Suppressor macrophage treated with lipopolysaccharide for 1 hour (primary cell): ENCODE measurements at places on chromosomes 7 and 10.
A peak's percentile ranks its signal among the peaks of the same experiment; 100 is the strongest.

DNA sequence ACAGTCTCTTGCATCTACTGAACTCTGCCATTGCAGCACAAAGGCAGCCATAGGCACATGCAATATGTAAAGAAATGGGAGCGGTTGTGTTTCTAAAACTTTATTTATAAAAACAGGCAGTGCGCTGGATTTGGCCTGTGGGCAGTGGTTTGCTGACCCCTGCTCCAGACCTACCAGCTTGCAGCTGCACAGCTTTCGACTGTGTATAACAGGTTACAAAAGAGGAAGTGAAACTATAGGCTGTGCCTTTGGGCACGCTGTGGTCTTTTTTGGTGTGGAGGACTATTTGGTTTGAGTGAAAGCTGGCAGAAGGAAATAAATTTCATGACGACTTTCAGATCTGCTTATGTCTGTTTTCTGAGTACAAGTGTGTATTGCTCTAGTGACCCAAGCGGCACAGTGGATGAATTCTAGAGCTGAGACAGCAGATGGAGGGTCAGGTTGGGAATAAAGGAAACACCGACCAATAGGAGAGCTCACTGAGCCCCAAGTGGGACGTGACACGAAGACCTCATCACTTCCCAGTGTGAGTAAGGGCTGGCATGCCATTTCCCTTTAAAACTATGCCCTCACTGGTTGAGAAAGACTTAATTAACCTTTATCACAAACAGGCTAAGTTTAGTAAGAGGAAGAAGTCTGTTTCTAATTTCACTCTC, 152.7 kb downstream of the ANK3 start:
- peak; percentile 93 for DNase-seq

GRCh38 chr10:15169555-15170401, 1.3 kb upstream of the NMT2 start:
- DNase-seq, result no peak

- no peak for DNase-seq
Measured at GRCh38 chr10:123608047-123608446, 58.1 kb upstream of the GPR26 start.

DNA sequence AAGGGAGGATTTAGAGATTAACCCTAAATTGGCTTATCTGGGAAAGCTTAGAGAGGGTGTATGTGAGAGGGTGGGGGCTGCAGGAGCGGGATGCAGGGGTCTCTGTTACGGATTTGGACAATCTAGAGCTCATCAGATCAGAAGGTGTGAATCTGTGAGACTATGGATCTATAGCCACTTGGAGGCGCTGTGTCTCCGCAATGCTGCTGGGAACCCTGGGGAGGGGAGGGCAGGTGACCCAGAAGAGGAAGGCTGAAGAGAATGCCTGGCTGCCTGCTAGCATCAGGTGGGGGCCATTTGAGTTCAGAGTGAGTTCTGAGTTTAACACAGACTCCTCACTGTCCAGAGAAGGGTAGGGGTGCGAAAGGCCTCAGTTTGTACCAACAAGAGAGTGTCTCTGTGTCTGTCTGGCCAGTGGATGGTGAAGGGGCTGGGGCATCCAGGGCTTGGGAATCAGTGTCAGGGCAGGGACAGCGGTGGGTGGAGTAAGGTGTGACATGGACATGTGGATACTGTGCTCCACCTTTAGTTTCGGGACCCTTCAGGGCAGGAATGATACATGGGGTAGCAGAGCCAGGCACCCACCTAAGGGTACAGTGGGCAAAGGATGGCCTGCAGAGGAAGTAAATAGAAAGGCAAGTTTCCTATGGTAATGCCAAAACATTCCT, 187.3 kb upstream of the PRSS58 start:
- no peak for DNase-seq

DNA sequence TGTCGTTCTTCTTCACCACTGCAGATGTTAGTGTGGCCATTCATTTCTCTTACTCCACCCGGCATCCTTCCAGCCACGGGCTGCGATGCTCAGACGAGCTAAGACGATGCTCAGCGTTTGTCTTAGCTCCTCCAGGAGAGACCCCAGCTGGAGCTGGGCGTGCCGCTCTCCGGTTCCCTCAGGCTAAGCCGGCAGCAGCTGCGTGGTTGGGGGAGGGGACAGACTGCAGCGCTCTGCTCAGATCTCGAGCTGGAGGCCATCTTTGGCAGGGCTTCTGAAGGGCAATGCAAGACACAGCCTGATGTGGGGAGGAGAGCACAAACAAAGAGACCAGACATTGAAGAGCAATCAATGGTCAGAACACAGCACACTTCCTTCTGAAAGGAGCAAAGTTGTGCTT, 4.8 kb downstream of the INA start:
- DNase-seq, result no peak

- DNase-seq, result no peak
Measured at GRCh38 chr7:103150192-103150591, 1.3 kb upstream of the NAPEPLD start.

- DNase-seq, result no peak
Measured at GRCh38 chr7:147509541-147510200, 1080.9 kb upstream of the C7orf33 start.

DNA sequence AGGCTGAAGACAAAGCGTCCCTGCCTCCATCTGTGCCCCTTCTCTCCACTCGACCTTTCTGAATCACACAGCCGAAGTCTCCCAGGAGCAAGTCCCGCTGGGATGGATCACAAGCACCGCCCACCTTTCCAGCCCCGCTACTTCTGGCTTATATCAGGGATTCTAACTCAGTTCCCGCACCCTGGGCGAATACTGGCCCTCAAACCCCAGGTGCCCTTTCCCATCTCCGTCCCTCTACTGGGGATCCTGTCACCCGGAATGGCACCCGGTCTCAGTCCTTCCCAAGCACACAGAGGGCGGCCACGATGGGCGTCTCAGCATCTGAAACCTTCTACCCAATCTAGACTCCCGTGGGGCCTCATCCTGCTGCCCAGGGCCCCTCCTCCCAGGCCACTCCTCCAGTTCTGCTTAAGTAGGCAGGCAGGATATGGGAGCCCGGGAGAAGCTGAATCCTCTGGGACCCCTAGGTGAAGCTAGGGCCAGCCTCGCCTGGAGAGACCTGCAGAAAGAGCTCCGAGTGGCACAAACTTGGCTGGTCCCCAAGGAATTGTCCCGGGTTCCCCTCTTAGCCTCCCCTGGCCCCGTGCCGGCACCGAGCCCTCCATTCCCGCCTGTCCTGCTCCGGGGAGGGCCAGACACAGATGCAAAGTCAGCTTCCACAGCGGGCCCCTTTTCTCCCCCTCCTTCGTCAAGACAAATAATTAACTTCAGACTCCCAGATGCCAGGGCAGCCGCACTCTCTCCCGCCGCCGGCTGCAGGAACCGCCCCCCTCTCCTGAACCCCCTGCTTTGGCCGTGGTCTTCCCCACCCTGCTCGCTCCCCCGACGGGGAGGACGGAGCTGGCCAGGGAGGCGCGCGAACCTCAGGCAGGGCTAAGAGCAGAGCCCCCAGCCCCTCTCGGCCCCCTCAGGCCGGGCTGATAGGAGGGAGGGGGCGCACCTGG, 612 bp downstream of the KCP start:
- DNase-seq, result no peak

DNA sequence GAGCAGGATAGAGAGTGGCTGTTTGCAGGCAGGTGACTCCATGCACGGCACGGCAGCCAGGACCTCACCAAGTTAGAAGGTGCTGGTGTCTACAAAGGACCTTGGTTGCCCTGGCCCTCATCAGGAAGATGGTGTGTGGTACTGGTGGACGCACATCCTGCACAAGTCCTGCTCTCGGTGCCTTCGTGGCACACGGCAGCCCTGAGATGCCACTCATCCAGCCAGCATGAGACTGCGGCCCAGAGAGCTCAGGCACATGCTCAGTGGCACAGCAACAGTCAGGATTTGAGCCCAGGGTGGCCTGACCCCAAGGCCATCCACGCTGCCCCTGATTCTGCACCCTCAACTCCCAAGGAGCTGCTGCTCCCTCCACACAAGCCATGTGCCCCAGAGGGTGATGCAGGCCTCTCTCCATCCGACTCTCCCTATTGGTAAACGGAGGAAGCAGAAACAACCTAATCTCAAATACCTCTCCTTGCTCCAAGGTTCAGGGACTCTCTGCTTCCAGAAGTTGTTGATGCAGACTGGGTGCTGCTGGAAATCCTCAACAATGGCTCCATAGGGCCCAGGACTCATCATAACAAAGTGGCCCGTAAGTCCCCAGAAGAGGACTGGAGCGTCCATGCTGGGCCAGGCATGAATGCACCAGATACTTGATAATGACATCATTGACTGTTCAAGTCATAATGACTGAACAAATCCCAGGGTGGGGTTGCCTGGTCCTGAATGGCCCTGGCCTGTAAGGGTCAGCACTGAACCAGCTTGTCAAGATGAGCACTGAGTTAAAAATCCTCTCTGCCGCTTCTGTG, 93.6 kb downstream of the ARHGAP22 start:
- no peak for DNase-seq

DNA sequence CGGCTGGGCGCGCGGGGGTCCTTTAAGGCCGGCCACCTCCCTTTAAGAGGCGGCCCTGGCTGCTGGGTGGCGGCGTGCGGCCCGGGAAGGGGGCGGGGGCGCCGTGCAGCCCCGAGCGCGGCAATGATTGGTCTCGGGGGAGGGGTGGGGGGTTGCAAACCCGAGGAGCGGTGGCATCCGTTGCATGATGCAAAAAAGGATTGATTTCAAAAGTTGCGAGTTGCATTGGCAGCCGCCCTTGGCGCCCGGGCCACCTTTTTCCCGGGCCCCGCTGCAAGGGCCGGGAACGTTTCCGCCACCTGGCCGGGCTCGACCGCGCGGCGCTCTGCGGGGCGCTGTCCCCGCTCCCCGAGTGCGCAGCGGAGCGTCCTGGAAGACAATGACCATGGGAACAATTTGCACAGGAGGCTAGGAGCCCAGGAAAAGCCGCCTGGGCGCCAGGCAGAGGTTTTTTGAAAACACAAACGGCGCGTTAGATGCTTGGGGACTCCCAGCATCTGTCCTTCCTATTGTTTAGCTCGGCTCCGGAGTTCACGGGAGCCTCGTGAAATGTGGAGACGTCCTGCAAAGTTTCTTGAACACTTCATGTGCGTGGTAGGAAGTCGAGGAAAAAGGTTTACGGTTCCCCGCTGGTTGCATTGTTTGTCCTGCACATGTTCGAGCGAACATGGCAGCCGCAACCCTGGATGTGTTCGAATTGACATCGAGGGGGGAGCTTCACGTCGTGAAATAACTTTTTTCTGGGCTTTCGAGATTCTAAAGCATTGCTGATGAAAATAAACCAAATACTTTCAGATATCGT, at the start of gene SEPHS1:
Gene SEPHS1, minus strand, starts transcription at position 78 of the 802 bp plus-strand sequence. CDS start 3,343 bp downstream, outside the sequence.
- DNase-seq, result peak; percentile 55

- no peak for DNase-seq
Measured at GRCh38 chr7:3019801-3020200, 23.9 kb downstream of the CARD11 start.

- DNase-seq, result no peak
Measured at GRCh38 chr7:100949227-100949932, at the start of gene MUC3A. TSS of gene MUC3A (plus strand) at chr7:100949534. CDS start at chr7:100949625, 91 bp downstream.

DNA sequence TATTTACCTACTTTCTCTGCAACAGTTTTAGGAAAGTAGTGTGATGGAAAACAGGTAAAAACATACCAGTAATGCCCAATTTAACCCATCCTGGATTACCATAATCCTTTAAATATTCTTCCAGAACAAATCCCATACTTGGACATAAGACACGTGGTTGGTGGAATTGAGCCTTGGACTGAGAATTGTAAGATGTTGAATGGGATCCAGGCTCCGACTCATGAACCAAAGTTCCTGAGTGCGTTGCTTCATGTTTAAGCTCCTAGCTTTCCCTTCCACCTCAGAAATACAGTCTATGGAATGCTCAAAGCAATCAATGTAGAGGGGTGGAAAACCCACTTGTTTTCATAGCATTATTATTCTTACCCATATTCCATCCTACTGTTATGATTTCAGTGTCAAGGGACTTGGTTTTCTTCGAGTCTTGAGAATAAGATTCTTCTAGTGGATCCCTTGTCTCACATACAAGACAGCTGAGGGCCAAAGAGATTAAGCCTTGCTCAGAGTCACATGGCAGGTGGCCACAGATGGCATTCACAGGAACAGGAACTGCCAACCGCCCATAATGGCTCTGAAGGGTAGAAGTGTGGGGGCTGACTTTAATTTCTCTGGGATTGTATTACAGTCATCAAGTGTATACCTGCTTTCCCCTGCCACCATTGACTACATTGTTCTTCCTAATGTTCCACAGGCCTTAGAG, 171.2 kb downstream of the GFRA1 start:
- DNase-seq, result no peak

- DNase-seq, result no peak
Measured at GRCh38 chr10:37739181-37739580, 118.2 kb downstream of the ZNF248 start.

DNA sequence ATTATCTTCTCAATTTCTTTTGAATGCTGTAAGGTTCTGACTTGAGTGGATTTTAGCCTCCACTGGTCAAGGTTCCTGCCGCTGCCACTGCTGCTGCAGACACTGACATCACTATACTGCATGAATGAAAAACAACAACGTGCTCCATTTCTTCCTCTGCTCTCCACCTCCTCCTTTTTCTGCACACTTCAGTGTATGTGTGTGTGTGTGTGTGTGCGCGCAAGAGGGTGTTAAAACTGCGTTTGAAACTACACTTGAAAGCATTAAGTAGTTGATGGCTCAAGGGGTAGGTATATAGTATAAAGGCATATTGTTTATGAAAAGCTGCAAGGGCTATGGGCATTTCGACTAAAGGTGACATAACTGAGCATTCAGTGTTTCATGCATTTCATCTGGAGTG, 3.5 kb downstream of the GLCCI1 start:
- DNase-seq, result no peak

- peak; percentile 40 for DNase-seq
Measured at GRCh38 chr10:86306628-86307278, 59.8 kb downstream of the GRID1 start.

DNA sequence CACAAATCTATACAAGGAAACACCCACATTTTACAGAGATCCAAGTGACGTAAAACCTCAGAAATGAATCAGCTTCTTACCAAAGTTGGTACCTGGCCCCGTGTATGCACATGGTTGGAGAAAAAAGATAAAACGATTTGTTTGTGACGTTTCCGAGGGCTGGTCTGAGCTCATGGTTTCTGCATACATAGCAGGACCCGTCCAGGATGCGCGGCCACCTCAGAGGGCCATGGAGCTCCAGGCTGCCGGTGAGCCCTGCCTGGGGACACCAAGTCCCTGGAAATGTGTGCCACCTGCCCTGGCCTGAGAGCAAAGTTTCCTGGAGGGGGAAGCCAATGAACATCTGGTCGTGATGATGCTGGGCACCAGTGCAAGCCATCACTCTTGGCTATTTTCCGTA, 402.6 kb upstream of the MKI67 start:
- no peak for DNase-seq

GRCh38 chr7:100706672-100707311, 871 bp downstream of the POP7 start:
- no peak for DNase-seq

GRCh38 chr10:132685101-132685891, 100.7 kb downstream of the NKX6-2 start:
- DNase-seq, result no peak

- DNase-seq, result no peak
Measured at GRCh38 chr10:94608559-94608958, 63.0 kb downstream of the HELLS start.

DNA sequence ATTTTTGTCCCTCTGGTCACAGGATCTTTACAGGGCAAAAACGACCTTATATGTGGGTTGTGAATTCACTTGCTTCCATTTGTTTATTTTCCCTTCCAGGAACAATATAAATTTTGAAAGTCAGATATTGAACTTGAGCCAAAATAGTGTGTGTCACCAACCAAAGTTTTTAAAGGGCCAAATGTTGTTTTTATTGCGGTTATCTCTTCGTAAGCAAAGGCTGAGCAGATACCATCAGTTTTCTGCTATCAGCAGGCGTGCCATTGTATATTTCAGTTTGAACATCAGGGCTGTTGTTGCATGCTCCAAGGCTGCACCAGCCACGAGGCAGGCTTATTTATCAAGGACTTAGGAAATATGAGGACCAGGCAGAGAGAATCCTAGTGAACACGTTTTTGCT, 160.3 kb downstream of the PAXIP1 start:
- no peak for DNase-seq
